ENCODE measurements at places on chromosomes 3 and 15. TPM values are rescaled to one million over a fixed set of nuclear protein-coding genes. Genes with fewer than 3 reads are reported as not detected.
A peak's percentile ranks its signal among the peaks of the same experiment; 100 is the strongest.

Gene TEX55
- total RNA-seq: not detected

Gene ARGFX
- total RNA-seq: not detected

Gene C3orf52
- 1.7 TPM for total RNA-seq

Gene CLPX
- total RNA-seq: 58.3 TPM

Gene ZMYND10
- 0.07 TPM for total RNA-seq

Gene MESP2
- 0.20 TPM for total RNA-seq

Gene CLEC3B
- 68.0 TPM for total RNA-seq

Gene DUOX1
- 0.50 TPM for total RNA-seq

Gene C2CD4A
- total RNA-seq: not detected

Gene GOLGA8J
- total RNA-seq: not detected

Gene IL16
- total RNA-seq: 5.5 TPM

Gene SLC24A5
- not detected for total RNA-seq

Gene AHSG
- not detected for total RNA-seq

DNA sequence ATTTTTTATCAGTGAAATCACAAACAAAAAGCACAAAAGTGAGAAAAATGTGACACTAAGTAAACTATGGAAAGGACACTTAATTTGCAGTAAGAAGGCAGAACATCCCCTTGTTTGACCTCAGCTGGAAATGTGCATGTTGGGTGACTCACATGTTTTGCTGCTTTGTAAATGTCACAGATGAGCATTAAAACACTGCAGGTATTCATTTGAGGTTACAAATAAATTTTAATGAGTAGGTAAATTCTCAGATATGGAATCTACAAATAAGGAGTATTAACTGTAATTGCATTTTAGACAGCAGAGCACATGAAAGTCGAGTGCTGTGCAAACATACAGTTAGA lies 20.3 kb downstream of the CHMP2B start:
- no peak for DNase-seq

DNA sequence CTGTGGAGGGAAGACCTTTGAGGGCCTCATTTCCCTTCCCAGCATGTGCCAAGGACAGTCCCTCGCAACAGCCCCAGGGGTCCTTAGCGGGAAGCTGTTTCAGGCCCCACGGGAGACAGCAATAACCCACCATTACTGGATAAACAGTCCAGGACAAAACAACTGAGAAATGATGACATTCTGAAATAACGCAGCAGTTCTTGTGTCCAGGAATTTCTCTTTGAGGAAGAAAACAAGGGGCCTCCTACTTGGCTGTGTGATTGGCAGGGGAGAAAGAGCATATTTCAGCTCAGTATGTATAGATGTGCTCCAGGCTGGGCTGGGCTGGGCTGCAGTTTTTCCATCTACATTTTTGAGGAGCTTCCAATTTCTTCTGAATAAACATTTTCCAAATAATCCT lies 82.2 kb upstream of the THBS1 start:
- DNase-seq: peak; percentile 28

- DNase-seq: no peak
Measured at GRCh38 chr3:10869460-10869859, 53.4 kb downstream of the SLC6A11 start.

- DNase-seq: no peak
Measured at GRCh38 chr3:196377321-196377720, 39.1 kb upstream of the TM4SF19 start.

DNA sequence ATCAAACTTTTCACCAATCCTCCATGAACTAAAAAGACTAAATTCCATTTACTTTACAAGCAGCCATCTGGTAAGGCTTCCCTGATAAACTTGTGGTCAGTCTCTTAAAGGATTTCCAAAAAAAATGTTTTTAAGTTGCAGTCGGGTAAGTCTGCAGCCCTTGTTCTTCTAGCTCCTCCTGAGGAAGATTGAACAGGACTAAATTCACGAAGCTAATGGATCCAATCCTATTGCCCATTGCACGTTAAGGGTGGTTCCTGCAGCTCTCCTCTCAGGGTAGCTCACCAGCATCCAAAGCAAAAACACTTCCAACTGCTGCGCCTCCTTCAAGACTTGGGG lies 2.8 kb downstream of the HES1 start:
- DNase-seq: no peak

GRCh38 chr15:25655207-25655948 lies 207.7 kb downstream of the ATP10A start:
- no peak for DNase-seq

DNA sequence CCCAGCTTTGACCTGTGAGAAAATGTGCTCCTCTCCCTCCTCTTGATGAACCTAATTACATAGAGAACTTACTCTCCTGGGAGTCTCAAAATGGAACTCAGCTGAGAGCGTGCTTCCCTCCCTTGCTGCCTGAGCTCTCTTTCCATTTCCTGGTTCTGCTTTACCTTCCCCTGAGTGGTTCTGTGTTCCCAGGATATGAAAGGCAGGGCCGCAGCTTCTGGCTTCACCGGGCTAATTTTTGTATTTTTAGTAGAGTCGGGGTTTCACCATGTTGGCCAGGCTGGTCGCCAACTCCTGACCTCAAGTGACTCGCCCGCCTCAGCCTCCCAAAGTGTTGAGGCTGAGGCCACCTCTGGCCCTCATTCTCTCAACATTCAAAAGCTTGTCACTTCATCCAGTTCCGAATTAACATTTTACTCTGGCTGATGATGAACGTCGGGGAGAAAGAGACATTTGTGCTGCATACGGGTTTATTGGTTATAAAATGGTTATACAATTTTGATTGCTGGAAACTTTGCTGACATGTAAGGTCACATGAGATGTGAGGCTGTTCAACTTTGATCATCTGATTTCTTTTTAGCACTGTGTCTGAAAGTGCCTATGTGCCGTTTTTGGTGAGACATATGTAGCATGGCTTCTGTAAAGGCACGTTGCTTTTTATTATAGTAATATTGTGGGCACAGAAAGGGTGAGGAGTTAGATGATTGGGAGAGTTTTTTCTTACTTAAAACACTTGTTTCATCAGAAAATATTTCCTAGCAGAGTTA lies 6.6 kb downstream of the PLS1 start:
- no peak for DNase-seq

GRCh38 chr3:135226057-135226456 lies 431.0 kb downstream of the EPHB1 start:
- no peak for DNase-seq

DNA sequence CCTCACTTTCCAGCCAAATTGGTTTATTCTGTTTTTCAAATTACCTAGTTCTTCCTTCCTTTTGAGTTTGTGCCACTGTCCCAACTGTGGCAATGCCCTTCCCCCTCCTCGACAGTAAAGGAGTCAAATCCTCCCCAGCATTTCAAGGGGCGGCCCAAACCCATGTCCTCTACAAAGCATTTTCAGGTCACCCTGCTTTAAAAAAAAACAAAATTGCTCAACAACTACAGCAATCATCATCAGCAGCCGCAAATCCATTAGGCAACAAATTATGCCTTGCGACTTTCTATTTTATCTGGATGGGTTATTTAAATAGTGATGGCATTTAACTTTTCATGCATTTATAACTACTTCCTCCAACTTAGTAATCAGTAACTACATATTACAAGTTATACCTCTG lies 32.7 kb downstream of the PLD1 start:
- DNase-seq: no peak

DNA sequence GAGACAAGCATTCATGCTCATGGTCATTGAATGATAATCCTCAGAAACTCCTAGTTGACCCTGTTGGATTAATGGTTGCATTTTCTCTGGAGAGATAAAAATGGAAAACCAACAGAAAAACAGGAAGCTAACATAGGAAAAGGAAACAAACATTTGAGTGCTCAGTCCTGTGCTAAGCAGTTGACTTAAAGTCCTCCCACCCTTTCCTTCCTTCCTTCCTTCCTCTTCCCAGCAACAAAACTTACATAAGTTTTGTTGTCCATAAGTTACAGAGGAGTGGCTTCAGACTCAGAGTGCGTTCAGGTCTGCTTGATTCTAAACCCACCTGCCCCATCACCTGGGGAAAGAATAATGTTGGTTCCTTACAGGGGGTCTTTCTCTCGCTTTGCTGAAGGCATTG lies 163.8 kb upstream of the RGMA start:
- no peak for DNase-seq

DNA sequence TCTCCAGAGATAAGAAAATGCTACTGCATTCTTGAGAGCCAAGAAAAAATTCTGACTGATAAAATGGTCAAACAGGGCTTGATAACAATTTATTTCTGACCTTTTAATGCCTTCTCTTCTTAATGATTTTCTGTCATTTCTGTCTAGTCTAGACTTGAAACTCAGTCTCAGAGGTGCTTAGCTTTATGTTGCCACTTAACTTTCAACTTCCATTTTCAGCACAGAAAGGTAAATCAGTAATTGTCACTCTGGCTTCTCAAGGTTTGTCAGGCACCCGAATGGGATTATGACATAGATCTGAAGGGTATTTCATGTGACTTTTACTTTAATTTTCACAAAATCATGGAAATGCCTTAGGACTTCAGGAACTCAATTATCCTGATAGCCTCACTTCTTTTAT lies 155.4 kb upstream of the GBE1 start:
- DNase-seq: no peak

DNA sequence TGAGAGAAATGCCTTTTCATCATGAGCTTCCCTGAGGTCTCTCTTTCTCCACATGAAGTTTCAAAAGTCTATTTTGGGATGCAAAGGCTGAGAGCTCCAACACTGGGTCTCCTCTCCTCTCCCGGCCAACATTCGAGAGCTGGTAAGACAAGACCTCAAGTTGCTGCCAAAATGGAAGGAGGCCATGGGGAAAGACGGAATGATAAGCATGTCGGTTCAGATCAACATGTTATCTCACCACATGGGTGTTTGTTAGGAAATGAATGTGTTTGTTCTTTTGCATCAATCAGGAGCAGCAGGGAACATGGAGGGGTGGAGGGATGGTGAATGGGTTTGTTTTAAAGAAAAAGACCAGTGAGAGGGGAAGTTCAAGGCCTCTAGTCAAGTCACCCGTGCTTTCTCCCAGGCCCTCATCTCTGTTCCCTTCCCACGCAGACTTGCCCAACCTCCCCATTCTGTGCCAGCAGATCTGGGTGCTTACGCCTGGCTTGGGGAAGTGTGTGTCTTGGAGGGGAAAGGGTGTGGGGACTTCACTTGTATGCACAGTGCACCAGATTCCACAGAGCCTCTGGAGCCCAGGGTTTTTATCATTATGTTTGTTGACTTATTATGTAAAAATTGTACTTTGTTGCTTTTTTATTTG lies 23.5 kb upstream of the ATP10A start:
- no peak for DNase-seq

DNA sequence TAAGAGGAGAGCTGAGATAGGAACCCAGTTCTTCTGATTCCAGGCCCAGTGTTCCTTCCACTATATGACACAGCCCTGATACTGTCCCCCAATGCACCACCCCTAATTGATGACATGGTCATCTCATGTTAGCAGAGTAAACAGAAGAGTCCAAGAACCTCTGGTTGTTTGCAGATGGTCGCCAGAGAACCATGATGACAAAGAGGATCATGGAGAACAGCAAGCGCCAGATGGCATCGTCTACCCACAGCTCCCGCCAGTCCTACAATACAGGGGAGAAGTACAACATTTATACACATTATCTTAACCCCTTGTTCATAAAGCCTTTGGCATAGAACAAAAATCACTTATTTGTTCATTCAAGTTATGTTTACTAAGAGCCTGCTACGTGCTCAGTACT lies 18.5 kb upstream of the VPS39 start:
- no peak for DNase-seq

GRCh38 chr3:3346556-3346955 lies 167.1 kb upstream of the CRBN start:
- DNase-seq: no peak

- DNase-seq: no peak
Measured at GRCh38 chr3:76669322-76669721, 370.6 kb upstream of the ROBO2 start.

DNA sequence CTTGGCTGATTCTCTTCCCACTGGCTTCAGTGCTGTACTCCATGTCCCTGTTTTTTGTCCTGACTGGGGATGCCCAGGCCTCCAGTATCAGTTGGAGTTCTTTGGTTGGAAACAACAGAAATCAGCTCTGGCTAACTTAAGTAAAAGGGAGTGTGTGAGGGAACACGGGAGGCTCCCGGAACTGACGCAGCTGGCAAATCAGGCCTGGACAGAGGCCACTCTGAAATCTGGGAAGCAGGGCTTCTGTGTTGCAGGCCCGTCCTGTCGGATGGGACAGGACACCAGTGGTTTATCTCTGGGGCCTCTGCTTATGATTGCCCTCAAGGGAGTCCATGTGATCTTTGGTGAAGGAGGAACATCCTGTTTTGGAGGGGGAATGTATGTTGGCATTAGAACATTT lies 124.3 kb downstream of the CHCHD6 start:
- peak; percentile 77 for DNase-seq

- no peak for DNase-seq
Measured at GRCh38 chr3:155852341-155852740, 1.9 kb downstream of the SLC33A1 start.

- DNase-seq: peak; percentile 92
Measured at GRCh38 chr3:13484851-13485590, 4.9 kb downstream of the HDAC11 start.

GRCh38 chr15:58469432-58470353 lies 37.9 kb downstream of the LIPC start:
- DNase-seq: no peak

DNA sequence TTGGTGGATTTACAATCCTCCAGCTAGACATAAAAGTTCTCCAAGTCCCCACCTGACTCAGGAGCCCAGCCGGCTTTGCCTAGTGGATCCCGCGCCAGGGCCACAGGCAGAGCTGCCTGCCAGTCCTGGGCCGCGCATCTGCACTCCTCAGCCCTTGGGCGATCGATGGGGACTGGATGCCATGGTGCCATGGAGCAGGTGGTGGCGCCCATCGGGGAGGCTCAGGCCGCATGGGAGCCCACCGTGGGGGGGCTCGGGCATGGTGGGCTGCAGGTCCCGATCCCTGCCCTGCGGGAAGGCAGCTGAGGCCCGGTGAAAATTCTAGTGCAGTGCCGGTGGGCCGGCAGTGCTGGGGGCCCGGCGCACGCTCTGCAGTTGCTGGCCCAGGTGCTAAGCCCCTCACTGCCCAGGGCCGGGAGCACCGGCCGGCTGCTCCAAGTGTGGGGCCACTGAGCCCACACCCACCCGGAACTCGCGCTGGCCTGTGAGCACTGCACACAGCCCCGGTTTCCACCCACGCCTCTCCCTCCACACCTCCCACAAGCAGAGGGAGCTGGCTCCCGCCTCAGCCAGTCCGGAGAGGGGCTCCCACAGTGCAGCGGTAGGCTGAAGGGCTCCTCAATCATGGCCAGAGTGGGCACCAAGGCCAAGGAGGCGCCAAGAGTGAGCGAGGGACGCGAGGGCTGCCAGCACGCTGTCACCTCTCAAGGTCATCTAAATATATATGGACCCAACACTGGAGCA lies 38.8 kb upstream of the IGSF11 start:
- DNase-seq: peak; percentile 13

GRCh38 chr3:63762934-63763550 lies 56.1 kb upstream of the C3orf49 start:
- no peak for DNase-seq

GRCh38 chr15:99556578-99556977 lies 9.2 kb upstream of the MEF2A start:
- no peak for DNase-seq
